ENCODE measurements at places on chromosomes 5 and 9.

DNA sequence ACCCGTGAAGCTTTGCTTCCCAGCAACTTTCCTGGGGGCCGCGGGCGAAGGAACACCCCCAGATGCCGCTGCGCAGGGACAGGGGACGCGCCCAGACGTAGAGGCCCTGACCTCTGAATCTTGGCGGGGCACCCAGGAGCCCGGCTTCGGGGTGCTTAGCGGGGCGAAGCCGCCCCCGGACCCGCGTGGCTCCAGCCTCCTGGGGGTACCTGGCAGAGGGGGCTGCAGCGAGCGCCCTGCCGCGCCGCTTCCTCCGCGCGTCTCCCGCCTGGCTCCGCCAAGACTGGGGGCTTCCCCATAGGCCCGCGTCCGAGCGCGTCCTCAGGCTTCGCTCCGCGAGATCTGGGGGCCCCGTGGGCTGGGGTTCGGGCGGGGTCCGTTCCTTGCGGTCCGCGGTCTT is 23.0 kb upstream of the ZNF782 start:
- DNase-seq: no peak

- no peak for DNase-seq
Measured at GRCh38 chr5:134958755-134959154, 9.0 kb upstream of the CATSPER3 start.

DNA sequence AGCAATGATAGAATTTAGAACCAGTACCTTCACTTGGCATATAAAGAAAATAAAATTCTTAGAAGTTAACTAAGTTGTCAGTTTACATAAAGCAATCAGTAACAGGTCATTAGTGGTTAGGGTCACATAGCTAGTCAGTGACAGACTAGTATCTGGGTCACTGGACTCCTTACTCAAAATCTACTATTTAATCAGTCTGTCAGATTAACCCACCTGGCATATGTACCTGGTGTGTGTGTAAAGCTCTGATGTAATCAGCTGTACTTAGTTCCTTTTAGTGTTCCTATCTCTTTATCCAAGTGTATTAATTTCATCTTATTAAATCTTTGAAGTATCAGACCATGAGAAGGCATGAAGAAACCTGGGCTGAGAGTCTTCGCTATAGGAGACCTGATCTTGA is 7.3 kb downstream of the CEP78 start:
- no peak for DNase-seq

GRCh38 chr5:136840601-136841000 is 475.3 kb upstream of the TRPC7 start:
- DNase-seq: no peak

DNA sequence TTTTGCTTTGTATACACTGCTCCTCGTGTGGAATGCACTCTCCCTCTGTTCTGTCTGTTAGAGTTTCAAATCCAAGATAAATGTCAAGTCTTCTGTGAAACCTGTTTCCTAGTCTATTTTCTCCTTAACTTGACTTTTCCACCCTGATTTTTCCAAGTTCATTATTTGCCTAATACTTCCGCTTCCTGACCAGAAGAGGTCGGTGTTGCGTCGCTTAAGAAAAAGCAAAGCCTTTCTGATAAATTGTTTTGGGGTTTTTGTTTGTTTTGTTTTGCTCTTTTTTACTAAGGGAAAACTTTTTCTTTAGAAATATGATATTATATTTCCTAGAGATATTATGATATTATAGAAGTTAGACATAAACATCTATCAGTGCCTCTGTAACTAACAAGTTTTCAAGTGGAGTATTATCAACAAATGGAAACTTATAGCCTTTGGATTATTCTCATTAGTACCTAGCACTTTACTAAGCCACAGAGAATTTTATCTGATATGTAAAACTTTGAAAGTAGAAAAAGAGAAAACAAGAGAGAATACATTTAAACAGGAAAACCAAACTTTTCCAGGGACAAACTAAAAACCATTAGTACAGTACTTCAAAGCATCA is 55.8 kb downstream of the PHAX start:
- no peak for DNase-seq

GRCh38 chr5:62065050-62065449 is 241.0 kb upstream of the KIF2A start:
- no peak for DNase-seq

All from stimulated activated CD4-positive, alpha-beta T cell treated with anti-CD3 and anti-CD28 coated beads, Interleukin-1b, Interleukin-23, amount 100 ng/mL, for 1 hour (primary cell).